ENCODE measurements at places on chromosomes 11 and 22. TPM values are rescaled to one million over a fixed set of nuclear protein-coding genes. Genes with fewer than 3 reads are reported as not detected.

Gene GAB4
- not detected for total RNA-seq

Gene WNT7B
- total RNA-seq = not detected

Gene TSPAN32
- 41.4 TPM for total RNA-seq

DNA sequence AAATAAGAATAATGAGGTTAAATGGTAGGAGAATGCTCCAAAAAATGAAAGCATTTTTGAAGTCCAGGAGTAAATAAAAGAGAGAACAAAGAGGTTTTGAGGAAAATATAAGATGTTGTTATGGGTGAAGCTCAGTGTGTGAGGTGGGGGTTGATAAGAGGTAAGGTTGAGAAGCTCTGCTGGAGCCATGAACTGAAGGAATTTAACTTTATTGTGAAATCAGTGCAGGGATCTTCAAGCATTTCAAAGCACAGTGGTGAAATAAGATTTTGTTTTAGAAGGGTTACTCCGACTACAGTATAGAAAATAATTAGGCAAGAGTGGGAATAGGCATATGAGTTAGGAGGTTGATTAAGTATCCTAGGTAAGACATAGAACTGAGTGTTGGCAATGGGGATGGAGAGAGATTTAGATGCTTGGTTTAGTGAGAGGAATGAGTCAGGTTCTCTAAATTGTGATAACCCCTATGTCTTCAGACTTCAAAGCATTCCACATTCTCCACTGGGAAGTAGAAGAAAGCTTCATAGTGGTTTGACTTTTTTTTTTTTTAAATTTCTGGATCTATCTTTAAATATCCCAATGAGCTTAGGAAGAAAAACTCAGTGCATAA lies 403.2 kb downstream of the AASDHPPT start:
- H3K4me3 ChIP-seq = no peak overlapping the region
- H3K27me3 ChIP-seq = no peaks in the 10 kb centered on the region
- no peak overlapping the region for H3K27ac ChIP-seq
- no peak for DNase-seq

DNA sequence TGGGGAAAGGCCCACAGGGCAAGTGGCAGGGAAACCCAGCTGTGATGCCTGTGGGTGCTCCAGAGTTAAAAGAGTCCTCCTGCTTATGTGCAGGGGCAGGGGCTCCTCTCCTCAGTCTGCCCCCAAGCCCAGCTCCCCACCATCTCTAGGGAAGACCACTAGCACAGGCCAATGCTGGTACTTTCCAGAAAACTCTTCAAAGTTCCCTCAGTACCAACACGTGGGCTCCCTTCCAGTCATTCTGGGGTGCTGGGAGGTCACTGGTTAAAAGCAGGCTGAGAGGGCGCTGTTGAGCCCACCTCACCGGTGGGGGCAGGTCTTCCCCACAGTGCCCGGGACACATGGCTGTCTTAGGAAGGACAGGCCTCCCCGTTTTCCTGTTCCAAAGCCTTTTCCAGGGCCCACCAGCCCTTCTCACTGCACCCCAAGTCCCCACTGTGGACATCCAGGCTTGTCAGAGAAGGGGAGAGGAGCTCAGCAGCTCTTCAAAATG lies 154.6 kb downstream of the TRIM29 start:
- H3K27ac ChIP-seq = no peak overlapping the region
- no peak for DNase-seq
- H3K4me3 ChIP-seq = no peak overlapping the region
- no peaks in the 10 kb centered on the region for H3K4me1 ChIP-seq

DNA sequence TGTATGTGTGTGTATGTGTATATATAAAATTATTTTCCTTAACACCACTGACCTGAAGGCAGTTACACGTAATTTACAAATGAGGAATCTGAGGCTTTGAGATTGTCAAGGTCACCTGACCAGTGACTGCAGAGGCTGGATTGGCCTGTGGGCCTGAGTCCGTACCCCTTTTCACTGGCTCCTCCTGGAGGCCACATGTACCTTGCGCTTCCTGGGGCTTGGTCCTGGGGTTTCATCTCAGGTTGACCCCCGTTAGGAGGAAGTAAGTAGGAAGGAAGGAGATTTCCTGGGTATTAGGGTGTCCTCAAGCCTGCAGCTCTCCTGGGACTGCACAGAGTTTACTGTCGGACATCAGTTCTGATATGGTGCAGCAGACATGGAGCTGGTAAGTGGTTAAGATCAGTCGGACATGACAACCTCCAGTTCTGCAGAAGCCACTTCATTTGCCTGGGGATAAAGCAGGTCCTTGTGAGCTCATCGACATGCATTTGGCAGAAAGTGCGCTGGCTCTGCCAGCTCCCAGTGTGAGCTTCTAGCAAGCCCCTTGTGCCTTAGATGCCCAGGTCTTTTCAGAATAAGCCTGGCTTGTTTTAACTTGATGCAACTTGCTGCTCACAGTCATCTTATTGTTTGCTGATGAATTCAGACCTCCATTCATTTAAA lies 36.6 kb downstream of the ST3GAL4 start:
- H3K27ac ChIP-seq = no peak overlapping the region
- H3K4me3 ChIP-seq = no peak overlapping the region
- H3K4me1 ChIP-seq = peaks cover 4% of the 10 kb centered on the region

DNA sequence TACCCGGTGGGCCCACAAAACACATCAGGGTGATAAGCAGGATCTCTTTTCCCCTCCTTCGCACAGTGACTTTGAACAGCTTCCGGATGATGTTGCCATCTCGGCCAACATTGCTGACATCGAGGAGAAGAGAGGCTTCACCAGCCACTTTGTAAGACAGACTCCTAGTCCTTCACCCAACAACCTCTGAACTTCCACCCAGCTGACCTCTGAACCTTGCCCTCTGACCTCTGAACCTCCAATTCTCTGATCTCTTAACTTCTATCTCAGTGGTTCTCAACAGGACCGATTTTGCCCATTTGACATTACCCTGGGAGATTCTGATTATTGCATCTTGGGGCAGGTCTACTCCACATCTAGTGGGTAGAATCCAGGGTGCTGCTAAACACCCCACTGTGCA lies 3.2 kb downstream of the NCF4 start:
- H3K36me3 ChIP-seq = peaks cover 43% of the 10 kb centered on the region
- peaks cover 70% of the 10 kb centered on the region for H3K4me1 ChIP-seq
- no peaks in the 10 kb centered on the region for H3K27me3 ChIP-seq
- H3K4me3 ChIP-seq = no peak overlapping the region
- no peak for DNase-seq

DNA sequence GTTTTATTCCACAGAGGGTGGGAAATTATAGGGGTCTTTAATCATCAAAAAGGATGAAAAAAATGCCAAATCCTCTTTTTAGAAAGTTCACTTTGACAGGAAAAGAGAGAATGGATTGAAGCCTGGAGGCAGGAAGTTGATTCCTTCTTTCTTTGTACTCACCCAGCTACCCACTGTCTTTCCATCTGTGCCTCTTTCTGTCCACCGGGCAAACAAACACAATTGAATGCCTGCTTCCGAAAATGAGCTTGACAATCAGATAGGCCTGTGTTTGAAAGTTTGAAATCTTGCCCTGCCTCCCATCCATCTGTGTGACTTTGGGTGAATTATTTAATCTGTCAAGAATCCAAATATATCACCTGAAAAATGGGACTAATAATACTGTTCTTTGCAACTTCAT lies 81.1 kb downstream of the SCN3B start:
- H3K36me3 ChIP-seq = no peaks in the 10 kb centered on the region
- peaks cover 23% of the 10 kb centered on the region for H3K4me1 ChIP-seq
- no peaks in the 10 kb centered on the region for H3K27me3 ChIP-seq
- DNase-seq = no peak
- no peak overlapping the region for H3K27ac ChIP-seq
- H3K4me3 ChIP-seq = no peak overlapping the region

- H3K36me3 ChIP-seq = no peaks in the 10 kb centered on the region
- peaks cover 4% of the 10 kb centered on the region for H3K4me1 ChIP-seq
- DNase-seq = peak; percentile 82
These were observed 55.1 kb downstream of the IGLL5 start for GRCh38 chr22:22942511-22943329.

DNA sequence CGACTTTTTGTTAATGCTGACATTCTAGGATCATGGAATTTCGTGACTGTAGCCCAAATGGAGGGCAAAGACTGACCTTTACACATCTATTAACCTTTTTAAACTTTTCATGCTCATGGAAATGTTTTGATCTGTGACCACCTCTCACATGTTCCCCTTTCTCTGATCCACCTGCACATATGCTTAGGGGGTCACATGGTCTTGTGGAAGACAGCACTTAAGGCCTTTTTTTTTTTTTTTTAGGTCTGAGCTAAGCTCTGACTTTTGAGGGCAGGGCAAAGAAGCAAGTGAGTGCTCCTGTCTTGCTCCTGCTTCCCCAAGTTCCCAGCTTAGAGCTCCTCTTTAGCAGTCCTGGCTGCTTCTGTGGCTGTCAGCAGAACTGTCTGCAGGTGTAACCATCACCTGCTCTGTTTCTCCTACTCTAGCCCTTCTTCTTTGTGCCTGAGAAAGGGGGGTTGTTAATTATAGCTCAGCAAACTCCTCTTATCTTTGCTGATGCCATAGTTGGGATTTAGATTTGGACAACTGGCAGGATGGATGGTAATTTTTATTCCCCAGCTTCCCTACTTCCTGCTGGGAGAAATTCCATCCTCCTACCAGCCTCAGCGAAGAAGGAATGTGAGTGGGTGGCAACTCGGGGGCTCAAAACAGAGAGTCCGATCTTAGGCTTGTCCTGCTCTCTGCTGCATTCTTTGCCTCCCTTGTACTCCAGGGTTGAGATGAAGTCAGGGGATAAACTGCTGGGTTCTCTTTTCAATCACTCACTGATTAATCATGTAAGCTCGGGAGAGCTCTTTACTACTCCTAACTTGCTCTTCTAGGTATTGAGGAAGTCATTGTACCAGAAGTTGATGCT lies 64.4 kb downstream of the GRAMD1B start:
- H3K4me3 ChIP-seq = no peak overlapping the region
- DNase-seq = no peak
- no peak overlapping the region for H3K27ac ChIP-seq
- no peaks in the 10 kb centered on the region for H3K27me3 ChIP-seq
- peaks cover 14% of the 10 kb centered on the region for H3K4me1 ChIP-seq

GRCh38 chr11:87215236-87215635 lies 177.5 kb downstream of the TMEM135 start:
- no peak overlapping the region for H3K4me3 ChIP-seq
- H3K27ac ChIP-seq = no peak overlapping the region
- H3K4me1 ChIP-seq = peaks cover 27% of the 10 kb centered on the region
- H3K27me3 ChIP-seq = no peaks in the 10 kb centered on the region
- DNase-seq = no peak
- peaks cover 8% of the 10 kb centered on the region for H3K36me3 ChIP-seq

GRCh38 chr11:11171285-11171684 lies 181.8 kb downstream of the CSNK2A3 start:
- no peak overlapping the region for H3K27ac ChIP-seq
- H3K4me3 ChIP-seq = no peak overlapping the region
- peaks cover 5% of the 10 kb centered on the region for H3K27me3 ChIP-seq
- no peak for DNase-seq
- no peaks in the 10 kb centered on the region for H3K36me3 ChIP-seq

DNA sequence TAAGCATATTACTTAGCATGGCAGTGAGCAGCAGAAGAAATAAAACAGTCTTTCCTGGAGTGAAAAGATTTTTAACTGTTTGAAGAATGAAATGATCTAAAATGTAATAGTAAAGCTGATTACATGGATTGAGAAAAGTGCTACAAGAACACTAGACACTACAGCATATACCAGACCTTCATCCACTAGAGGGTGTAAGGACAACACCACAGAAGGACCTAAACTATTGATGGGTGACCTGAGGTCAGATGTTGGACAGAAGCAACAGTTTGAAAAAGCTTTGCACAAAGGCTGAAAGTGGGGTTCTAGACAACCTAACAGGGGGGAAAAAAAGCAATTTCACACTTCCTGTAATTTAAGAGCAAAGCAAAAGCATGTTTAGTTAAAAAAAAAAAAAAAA lies 97.7 kb downstream of the RBFOX2 start:
- H3K36me3 ChIP-seq = no peaks in the 10 kb centered on the region
- H3K4me1 ChIP-seq = no peaks in the 10 kb centered on the region
- no peak overlapping the region for H3K27ac ChIP-seq
- no peak overlapping the region for H3K4me3 ChIP-seq
- DNase-seq = no peak

DNA sequence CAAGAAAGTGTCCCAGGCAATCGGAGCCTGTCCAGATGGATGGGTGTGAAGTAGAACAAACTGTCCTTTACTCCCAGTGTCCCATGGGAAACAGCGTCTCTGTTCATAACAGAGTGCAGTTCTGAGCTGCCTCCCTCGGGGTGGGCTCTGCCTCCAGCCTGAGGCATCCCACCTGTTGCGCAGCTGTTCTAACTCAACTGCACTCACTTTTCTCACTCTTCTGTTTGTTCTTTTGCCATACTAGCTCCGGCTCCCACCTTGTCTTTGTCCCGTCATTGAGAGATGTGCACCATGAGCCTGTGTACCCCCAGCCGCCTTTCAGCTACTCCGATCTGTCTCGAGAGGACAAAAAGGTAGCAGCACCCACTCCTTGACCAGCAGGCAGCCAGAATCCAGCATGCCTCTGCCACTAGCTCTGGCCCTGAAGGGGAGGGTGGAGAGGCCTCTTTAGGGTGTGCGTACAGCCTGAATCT lies 20.7 kb upstream of the CDC42EP2 start:
- no peak overlapping the region for H3K27ac ChIP-seq
- H3K4me3 ChIP-seq = no peak overlapping the region
- no peak for DNase-seq
- peaks cover 47% of the 10 kb centered on the region for H3K36me3 ChIP-seq

GRCh38 chr11:72091292-72091691 lies 10.6 kb downstream of the LRRC51 start:
- H3K4me3 ChIP-seq = no peak overlapping the region
- no peaks in the 10 kb centered on the region for H3K27me3 ChIP-seq
- H3K36me3 ChIP-seq = peaks cover 12% of the 10 kb centered on the region

GRCh38 chr22:49039625-49040024 lies 788.0 kb downstream of the BRD1 start:
- H3K4me1 ChIP-seq = no peaks in the 10 kb centered on the region
- no peaks in the 10 kb centered on the region for H3K36me3 ChIP-seq
- H3K4me3 ChIP-seq = no peak overlapping the region
- no peaks in the 10 kb centered on the region for H3K27me3 ChIP-seq

- no peaks in the 10 kb centered on the region for H3K4me1 ChIP-seq
- H3K36me3 ChIP-seq = no peaks in the 10 kb centered on the region
- no peak for DNase-seq
- H3K4me3 ChIP-seq = no peak overlapping the region
These were observed 60.8 kb upstream of the FAM181B start for GRCh38 chr11:82794490-82794889.

GRCh38 chr11:67337257-67337656 lies 16.1 kb downstream of the POLD4 start:
- H3K27ac ChIP-seq = no peak overlapping the region
- no peaks in the 10 kb centered on the region for H3K36me3 ChIP-seq
- DNase-seq = no peak

- H3K27ac ChIP-seq = no peak overlapping the region
- H3K27me3 ChIP-seq = no peaks in the 10 kb centered on the region
- H3K4me1 ChIP-seq = peaks cover 15% of the 10 kb centered on the region
- peak; percentile 77 for DNase-seq
- no peaks in the 10 kb centered on the region for H3K36me3 ChIP-seq
These were observed 11.2 kb upstream of the BID start for GRCh38 chr22:17785185-17786184.

GRCh38 chr11:114319716-114320328 lies 23.6 kb downstream of the NNMT start:
- H3K27ac ChIP-seq = no peak overlapping the region
- peaks cover 10% of the 10 kb centered on the region for H3K4me1 ChIP-seq
- no peak for DNase-seq
- H3K36me3 ChIP-seq = no peaks in the 10 kb centered on the region
- no peak overlapping the region for H3K4me3 ChIP-seq

GRCh38 chr11:33533386-33534052 lies 167.1 kb downstream of the C11orf91 start:
- H3K27ac ChIP-seq = no peak overlapping the region
- no peaks in the 10 kb centered on the region for H3K4me1 ChIP-seq
- no peak overlapping the region for H3K4me3 ChIP-seq

Data from activated CD8-positive, alpha-beta memory T cell treated with anti-CD3 and anti-CD28 coated beads, Interleukin-2, amount 10 ng/mL, durations not matched to agents 7 days and 5 days (primary cell).